CD4-positive, alpha-beta T cell treated with Interleukin-15 for 4 hours (primary cell): ENCODE measurements at places on chromosomes 11 and 22.

- DNase-seq, result no peak
Observed at GRCh38 chr11:27653990-27654758, 46.1 kb downstream of the BDNF start.

DNA sequence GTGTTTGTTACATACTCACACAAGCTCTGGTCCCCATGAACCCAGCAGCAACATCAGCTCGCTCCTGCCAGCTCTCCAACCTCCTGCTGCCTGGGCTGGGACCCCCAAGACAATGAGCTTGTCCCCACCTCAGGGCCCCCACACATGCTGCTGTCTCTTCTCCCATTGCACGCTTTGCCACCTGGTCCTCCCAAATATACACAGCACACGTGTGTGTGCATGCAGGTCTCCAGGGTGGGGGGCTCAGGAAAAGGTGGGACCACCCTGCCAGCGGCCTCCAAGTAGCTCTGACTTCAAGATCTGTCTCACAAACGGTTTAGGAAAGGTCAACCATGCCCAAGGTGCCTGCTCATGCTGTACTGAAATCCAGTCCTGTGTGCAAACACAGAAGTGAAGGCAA, 68.1 kb upstream of the CCND1 start:
- DNase-seq, result no peak

DNA sequence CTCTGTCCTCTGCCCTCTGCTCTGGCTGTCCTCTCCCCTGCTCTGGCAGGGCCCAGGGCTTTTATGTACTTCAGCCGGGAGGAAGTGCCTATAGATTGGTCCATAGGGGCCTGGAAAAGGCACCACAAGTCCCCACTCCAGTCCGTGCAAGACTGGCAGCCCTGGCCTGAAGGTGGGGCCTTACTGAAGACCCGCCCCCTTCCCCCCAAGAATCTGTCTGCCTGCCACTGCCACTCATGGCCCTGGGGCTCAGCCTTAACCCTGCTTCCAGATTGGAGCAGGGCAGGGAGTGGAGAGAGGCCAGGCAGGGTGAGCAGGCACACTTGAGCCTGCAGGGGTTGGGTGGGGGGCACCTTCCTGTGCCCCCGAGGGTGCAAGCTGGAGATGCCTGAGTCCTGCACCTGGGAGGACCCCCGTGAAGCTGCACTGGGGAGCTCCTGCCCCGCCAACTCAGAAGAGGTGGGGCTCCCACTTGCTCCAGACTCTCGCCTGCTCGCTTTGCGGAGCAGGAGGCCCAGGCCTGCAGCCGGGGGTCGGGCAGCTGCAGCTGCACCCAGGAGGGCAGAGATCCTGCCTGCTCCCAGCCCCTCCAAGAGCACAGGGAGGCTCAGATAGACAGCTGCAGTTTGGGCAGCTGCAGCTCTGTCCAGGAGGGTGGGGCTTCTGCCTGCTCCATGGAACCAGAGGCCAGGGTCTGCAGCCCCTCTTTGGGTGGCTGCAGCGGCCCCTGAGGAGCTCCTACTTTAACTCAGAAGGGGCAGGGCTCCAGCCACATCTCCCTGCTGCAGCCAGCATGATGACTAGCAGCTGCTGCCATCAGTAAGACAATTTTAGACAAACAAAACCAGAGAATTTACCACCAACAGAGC, 51.0 kb upstream of the SC5D start:
- no peak for DNase-seq

- no peak for DNase-seq
Observed at GRCh38 chr11:12999597-12999996, 9.5 kb upstream of the RASSF10 start.

- DNase-seq, result no peak
Observed at GRCh38 chr11:127737499-127737898, 736.9 kb upstream of the KIRREL3 start.

DNA sequence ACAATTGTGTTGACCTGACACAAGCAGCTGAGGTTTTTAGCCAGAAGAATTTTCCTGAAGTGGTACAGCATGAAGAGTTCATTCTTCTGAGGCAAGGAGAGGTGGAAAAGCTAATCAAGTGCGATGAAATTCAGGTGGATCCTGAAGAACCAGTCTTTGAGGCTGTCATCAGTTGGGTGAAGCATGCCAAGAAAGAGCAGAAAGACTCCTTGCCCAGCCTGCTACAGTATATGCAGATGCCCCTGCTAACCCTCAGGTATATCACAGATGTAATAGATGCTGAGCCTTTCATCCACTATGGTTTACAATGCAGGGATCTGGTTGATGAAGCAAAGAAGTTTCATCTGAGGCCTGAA, 12.9 kb upstream of the SCARF2 start:
- no peak for DNase-seq

GRCh38 chr11:18798799-18799469, 7.3 kb upstream of the PTPN5 start:
- no peak for DNase-seq

GRCh38 chr11:12331239-12331874, 46.0 kb upstream of the PARVA start:
- peak; percentile 66 for DNase-seq

DNA sequence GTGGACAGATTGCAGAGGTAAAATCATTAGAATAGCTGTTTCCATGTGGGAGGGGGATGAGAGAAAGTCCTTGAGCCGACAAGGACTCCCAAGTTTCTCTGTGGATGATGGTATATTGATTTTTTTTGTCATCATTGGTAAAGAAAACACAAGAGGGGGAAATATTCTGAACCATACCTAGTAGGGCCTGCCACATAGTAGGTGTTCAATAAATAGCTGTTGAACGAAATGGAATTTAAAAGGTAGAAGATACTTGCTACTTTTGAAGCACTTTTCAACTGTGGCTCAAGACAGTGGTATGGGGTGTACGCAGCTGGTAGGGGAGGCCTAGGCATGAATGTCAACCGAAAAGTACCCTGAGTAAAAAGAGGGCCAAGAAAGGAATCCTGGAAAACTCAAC, 2.1 kb downstream of the CAVIN3 start:
- no peak for DNase-seq

- no peak for DNase-seq
Observed at GRCh38 chr11:78853521-78853920, 278.9 kb upstream of the NARS2 start.

DNA sequence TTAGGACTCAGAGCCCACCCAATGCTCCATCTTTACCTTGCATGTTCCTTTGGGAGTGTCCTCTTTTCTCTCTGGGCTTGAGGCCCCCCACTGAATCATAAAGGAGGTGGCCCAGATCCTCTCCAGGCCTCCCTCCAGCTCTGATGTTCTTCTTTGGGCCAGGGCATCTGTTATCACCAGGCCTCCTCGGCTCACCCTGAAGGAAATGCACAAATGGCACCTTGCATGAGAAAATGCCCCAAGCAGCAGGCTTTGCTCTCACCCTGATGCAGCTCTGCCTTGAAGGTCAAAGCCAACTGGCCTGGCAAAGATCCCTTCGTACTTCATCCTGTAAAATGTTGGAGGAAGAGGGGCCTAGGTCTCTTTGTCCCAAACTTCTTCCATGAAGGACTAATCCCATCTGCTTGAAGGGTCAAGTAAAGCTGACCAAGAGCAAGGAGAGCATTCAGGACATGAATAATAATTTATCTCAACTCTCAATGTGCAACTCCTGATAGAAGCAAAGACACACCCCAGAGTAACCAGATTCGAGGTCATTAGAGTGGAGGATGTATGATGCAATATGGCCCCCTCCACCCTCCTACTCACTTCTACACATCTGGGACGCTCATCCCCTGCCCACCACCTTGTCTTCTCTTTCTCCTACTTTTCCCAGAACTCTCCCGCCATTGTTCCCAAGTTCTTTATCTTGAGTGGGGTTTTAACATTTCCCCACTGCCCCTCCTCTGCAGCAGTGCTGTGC, 9.5 kb downstream of the APOL6 start:
- DNase-seq, result no peak

GRCh38 chr22:44411226-44412135, 86.6 kb downstream of the RTL6 start:
- no peak for DNase-seq

- DNase-seq, result no peak
Observed at GRCh38 chr11:2549876-2550605, 105.2 kb downstream of the KCNQ1 start.

- DNase-seq, result no peak
Observed at GRCh38 chr11:14253840-14254239, 105.1 kb downstream of the RRAS2 start.

DNA sequence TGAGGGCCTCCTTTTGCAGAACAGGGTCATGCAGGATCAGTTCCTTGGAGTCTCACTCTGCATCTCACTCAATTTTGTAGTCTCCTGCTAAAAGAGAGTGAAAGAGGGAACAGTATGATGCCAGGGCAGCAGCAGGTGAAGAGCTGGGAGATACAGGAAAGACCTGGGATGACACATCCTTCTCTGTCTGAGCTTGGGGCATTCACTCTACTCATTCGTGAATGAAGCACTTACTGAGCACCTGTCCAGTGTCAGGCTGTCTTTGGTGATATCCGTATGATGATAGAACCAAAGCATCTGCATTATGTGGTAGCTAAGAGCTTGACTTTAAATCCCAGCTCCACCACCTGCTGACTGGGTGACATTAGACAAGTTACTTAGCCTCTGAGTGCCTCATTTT, 14.4 kb downstream of the SREBF2 start:
- no peak for DNase-seq

DNA sequence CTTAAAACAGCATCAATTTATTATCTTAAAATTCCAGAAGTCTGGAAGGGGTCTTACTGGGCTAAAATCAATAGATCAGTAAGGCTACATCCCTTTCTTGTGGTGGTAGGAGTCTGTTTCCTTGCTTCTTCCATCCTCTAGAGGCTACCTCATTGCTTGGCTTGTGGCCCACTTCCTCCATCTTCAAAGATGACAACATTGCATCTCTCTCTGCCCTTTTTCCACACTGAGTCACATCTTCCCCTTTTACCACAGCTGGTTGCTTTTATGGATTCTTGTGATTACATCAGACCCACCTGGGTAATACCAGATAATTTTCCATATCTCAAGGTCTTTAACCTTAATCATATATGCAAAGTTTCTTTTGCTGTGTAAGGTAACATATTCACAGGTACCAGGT, 60.9 kb downstream of the GRIA4 start:
- no peak for DNase-seq
